Right atrium auricular region (tissue), 2 donors: ENCODE measurements at places on chromosomes 12 and 14.

DNA sequence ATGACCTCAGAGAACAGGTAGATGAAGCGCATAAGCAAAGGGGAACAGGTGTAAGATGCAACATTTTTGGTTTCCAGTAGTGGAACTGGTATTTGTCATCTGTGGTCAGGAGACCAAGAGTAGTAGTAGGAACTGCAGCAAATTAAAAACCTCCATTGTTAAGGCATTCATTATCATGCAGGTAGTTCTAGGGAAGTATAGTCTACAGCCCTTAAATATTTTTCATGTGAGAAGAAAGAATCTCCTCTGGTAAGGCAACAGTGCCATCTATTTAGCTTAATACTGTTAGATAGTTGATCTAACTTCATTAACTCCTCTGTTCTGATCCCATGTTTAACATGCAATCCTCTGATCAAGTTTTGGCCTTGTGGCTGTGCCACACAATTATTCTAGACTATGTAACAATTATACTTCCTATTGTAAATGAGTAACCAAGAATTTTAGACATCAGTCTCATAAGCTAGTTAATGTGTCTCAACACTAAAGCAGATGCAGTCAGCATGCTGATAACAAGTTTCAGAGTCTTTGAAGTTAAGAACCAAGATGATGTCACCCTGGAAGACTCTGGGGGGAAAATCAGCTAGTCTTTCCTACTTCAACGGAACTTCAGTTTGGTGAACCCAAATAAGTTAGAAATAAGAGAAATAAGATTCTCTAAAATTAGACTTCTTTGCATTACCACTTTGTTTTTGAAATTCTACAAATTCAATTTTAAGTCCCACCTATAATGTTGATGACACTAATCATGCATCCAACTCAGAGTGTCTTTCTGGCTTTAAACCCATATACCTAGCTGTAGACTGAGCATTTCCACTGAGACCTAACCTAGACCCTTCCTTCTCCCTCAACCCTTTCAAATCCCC, 70.9 kb downstream of the STXBP6 start:
- H3K36me3 ChIP-seq: no peaks in the 10 kb centered on the region
- no peak for DNase-seq
- peaks cover 26% of the 10 kb centered on the region for H3K4me1 ChIP-seq
- no peak overlapping the region for H3K27ac ChIP-seq

DNA sequence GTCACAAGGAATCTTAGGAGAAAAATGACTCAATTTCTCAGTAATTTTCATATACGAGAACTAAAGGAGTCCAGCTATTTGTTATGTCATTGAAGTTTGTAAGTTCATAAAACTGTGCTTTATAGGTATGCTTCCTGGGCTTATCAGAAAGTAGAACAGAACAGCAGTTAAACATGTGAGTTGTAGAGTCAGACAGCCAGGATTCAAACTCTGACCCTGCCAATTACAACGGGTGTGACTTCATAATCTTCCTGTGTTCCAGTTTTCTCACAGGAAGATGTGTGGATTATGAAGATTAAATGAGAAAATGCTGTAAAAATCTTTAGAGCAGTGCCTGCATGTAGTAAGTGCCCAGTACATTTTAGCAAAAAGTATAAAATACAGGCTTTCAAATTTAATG, 8.9 kb downstream of the TRIM9 start:
- no peak overlapping the region for H3K4me3 ChIP-seq
- no peaks in the 10 kb centered on the region for H3K36me3 ChIP-seq
- no peak for DNase-seq
- H3K27ac ChIP-seq: no peak overlapping the region

- no peaks in the 10 kb centered on the region for H3K27me3 ChIP-seq
- no peak overlapping the region for H3K27ac ChIP-seq
- DNase-seq: no peak
- peaks cover 5% of the 10 kb centered on the region for H3K4me1 ChIP-seq
- H3K4me3 ChIP-seq: no peak overlapping the region
- no peaks in the 10 kb centered on the region for H3K36me3 ChIP-seq
Observed at GRCh38 chr14:104111301-104112112, 26.0 kb downstream of the ASPG start.

GRCh38 chr14:89137526-89138163, 279.4 kb downstream of the FOXN3 start:
- no peaks in the 10 kb centered on the region for H3K27me3 ChIP-seq
- H3K4me3 ChIP-seq: no peak overlapping the region
- H3K4me1 ChIP-seq: no peaks in the 10 kb centered on the region
- H3K27ac ChIP-seq: no peak overlapping the region
- no peaks in the 10 kb centered on the region for H3K36me3 ChIP-seq
- DNase-seq: peak; percentile 63

DNA sequence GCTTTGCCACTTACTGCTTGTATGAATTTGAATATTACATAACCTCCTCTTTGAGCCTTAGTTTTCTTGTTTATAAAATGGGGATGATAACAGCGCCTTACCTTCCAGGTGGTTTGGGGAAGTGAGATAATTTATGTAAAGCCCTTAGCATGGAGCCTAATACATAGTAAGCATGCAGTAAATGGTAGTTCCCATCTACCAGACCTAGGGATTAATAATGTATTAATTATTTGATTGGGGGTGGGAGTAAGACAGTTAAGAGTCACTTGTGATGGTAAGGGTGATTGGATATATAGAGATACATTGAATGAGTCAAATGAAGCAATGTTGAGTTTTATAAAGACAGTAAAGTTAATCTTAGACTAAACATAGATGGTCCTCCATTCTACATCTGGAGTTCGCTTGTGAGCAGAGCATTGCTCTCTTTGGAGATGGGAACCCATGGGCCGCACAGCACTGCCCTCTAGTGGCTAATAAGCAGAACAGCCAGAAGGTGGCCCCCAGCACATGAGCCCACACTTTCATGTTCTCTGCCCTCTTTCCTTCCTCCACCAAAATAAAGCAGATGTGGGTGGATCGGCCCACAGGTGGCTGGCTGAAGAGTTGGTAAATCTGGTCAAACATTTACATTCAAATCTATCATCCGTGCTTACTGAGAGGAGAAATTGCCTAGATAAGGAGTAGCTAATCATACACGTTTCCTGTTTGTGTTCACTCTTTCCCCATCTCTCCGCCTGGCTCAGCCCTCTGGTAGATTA, 26.5 kb upstream of the TAMALIN start:
- peaks cover 74% of the 10 kb centered on the region for H3K36me3 ChIP-seq
- no peak overlapping the region for H3K4me3 ChIP-seq
- DNase-seq: no peak
